WTC11 (cell line): ENCODE measurements at places on chromosomes 13 and 19.

DNA sequence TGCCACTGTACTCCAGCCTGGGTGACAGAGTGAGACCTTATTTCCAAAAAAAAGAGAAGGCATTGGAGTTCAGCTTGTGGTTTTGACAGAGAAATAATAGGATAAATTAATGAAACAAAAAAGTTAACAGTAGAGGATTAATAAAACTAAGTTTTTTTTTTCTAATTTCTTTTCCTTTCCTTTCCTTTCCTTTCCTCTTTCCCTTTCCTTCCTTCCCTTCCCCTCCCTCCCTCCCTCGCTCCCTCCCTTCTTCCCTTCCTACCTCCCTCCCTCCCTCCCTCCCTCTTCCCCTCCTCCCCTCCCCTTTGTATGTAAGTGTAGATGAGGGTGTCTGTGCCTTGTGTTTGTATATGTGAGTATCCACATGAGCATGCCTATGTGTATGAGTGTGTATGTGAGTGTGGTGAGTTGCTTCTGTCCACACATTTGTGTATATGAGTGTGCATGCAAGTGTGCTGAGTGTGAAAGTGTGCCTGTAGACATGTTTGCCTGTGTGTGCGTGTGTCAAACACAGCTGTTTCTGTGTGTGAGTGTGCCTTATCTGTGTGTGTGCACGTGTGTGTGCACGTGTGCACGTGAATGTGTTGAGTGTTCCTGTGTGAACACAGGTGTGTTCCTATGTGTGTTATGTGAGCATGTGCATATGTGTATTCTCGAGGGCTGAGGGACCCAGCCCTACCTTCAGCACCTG, 12.5 kb upstream of the MZF1 start:
- DNase-seq: no peak

DNA sequence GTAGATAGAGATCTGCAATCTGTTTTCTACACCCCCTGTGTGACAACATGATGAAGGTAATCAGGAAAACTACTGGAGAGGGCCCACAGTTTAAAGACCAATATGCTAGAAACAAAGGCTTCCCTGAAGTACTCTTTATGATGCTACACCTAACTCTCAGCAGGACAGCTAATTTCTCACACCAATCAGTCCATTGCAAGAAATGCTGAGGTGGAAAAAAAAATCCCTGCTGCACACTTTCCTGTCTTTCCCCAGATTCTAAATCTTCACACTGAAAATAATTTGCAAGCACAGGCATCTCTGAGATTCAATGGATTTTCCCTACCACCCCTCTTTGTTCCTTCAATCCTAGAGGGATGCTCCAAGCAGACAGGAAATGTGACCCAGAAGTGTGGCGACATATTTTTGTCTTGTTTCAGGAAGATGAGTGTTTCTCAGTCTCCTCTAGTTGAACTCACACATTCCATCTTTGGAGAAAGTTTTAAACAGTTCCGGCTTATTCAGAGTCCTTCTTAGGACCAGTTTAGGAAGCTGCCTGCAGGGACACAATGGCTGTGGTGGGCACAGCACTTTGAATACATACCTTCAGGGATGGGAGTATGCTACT, 671.6 kb downstream of the DIAPH3 start:
- no peak for DNase-seq

GRCh38 chr19:13841086-13841961, 35.6 kb upstream of the NANOS3 start:
- DNase-seq: no peak

DNA sequence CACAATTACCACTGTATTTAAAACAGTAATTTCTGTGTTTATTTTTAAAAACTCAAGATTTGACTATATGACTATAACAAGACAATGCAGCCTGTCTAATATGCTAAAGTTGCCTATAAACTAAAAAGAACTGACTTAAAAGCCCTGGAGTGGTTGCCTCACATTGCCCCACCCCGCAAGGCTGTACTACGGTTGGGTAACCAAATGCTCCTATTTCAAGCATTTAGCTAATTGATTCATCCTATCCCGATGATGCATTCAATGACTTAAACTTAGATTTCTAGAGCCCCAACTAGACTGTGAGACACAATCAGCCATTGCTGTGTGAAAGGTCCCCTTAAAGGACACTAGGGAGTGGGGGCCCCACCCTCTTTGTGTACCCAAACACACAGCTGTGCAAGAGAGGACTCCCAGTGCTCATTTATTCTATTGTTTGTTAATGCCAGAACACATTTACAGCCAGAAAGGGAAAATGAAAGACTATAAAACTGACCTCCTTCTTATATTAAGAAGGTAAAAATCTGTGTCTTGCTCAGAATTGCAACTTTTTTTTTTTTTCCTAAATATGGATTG, 66.9 kb downstream of the MIPEP start:
- DNase-seq: no peak

- no peak for DNase-seq
Measured at GRCh38 chr13:94558716-94559115, 37.2 kb downstream of the TGDS start.
